ENCODE measurements at places on chromosomes 6 and 20.

GRCh38 chr6:82786248-82786647 lies 279.4 kb downstream of the UBE3D start:
- no peak for DNase-seq

DNA sequence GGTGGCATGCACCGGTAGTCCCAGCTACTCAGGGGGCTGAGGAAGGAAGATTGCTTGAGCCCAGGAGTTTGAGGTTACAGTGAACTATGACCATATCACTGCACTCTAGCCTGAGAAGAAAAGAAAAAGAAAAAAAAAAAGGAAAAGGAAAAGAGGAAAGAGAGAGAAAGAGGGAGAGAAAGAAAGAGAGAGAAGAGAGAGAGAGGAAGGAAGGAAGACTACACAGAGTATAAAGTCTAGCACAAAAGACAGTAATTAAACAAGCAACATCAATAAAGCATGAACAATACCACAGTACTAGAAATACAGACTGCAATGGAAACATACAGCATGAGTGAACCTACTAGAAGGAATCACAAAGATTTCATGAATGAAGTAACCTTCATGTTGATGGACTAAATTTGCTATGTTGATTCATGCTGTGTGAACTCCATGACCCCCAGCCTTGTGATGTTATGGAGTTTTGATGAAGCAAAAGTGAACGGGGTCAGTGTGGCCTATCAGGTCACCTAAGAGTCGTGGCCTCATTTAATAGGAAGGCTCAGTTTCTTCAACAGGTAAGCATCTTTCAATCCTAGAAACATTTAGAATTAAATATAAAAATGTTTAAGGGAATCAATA lies 57.6 kb downstream of the NUDT3 start:
- no peak for DNase-seq

GRCh38 chr6:170099387-170099786 lies 191.5 kb downstream of the DLL1 start:
- DNase-seq: peak; percentile 5

DNA sequence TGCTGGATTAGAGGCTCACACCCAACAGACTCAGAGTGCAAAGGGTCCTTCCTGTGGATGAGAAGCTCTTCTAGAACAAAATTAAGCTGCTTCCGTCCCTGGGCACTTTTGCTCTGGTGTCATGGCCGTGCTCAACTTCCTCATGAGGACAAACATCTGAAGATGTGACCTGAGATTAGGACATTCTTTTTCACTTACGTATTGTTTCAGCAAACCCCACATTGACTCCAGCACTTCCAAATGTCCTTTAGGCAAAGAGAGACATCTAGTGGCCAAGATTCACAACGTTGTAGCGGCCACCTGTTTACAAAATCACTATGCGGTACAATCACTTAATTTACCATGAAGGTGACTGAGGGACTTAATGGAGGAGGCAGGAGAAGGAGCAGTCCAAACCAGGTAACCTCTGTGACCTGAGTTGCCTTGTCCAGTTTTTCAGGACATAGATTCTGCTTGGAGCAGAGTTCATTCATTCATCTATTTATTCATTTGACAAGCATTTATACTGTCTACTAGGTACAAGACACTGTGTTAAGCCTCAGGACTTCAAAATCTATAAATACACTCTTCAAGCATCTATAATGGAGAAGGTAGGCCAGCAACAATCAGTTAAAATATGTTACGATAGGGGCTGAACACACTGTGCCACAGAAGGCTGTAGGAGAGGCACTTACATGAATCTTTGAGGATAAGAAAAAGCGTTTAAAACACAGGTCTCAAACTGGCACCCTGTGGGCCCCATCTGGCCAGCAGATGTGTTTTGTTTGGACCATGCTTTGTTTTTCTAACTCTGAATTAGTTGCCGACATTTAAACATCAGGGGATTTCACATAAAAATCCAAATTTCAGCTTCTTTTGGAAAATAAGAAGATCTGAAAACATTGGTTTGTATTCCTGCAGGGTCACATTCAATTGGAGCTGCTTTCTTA lies 5.6 kb upstream of the ADGRF1 start:
- DNase-seq: peak; percentile 37

- DNase-seq: no peak
Observed at GRCh38 chr6:143397227-143398222, 53.0 kb downstream of the ADAT2 start.

GRCh38 chr6:82740072-82740471 lies 325.6 kb downstream of the UBE3D start:
- DNase-seq: no peak

GRCh38 chr6:82910820-82911219 lies 154.8 kb downstream of the UBE3D start:
- no peak for DNase-seq

DNA sequence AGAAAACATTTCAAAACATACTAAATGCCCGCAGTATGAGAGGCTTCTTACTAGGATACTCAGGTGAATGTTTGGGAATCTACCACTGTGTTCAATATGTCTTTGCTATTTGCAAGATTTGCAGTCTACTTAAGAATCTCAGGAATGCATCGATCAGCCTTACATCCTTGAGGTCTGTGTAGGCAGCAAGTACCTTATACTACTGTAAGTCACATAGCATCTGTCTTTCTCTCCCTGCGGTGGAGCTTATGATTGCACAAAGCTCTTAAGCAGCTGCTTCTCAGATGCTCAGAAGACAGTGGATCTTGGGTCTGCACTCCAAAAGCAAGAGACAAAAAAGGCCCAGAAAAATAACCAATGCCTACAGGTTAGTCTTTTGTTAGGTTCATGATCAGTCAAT lies 21.4 kb downstream of the PCSK2 start:
- no peak for DNase-seq

GRCh38 chr6:165680975-165681374 lies 17.9 kb upstream of the PDE10A start:
- DNase-seq: no peak

Measured in left ventricle myocardium superior (tissue), 1 donor.